ENCODE measurements at places on chromosomes 2 and 18.
A peak's percentile ranks its signal among the peaks of the same experiment; 100 is the strongest.

DNA sequence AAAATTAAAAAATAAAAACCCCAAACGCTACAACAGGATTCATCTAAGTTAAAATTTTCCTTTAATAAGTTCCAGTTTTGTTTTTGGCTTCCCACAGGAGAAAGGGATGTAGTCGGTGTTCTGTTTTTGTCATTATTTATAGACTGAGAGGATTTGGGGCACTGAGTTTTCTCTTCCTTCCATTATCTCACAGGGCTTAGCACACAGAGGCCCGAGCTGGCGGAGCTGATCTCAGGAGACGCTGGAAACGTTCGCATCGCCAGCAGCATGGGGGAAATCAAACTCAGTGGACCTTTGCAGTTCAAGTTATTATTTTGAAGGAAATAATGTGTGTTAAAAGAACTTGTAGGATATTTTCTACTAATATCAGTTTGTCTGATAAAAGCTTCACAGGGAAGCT, 669.7 kb upstream of the SALL3 start:
- DNase-seq, result no peak

GRCh38 chr2:212712466-212712865, 173.9 kb upstream of the ERBB4 start:
- DNase-seq, result no peak

DNA sequence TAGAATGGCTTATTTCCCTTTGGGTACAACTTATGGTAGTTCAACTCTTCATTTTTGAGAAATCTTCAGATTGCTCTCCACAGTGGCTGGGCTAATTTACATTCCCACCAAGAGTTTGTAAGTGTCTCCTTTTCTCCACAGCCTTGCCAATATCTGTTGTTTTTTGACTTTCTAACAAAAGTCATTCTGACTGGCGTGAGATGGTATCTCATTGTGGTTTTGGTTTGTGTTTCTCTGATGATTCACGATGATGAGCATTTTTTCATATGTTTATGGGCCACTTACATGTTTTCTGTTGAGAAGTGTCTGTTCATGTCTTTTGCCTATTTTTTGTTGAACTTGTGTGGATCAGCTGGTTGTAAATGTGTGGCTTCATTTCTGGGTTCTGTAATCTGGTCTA, 871.0 kb downstream of the EPHA4 start:
- DNase-seq, result peak; percentile 74

GRCh38 chr2:126527836-126528490, 128.0 kb upstream of the GYPC start:
- DNase-seq, result no peak

DNA sequence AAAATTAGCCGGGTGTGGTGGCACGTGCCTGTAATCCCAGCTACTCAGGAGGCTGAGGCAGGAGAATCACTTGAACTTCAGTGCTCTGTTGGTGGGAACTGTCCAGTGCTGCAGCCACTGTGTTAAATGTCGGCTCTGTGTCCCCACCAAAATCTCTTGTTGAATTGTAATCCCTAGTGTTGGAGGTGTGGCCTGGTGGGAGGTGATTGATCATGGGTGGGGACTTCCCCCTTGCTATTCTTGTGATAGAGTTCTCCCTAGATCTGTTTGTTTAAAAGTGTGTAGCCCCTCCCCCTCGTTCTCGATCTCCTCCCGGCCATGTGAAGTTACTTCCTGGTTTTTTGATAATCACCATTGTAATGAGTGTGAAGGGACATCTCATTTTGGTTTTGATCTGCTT, 9.8 kb upstream of the RPL31 start:
- DNase-seq, result no peak

DNA sequence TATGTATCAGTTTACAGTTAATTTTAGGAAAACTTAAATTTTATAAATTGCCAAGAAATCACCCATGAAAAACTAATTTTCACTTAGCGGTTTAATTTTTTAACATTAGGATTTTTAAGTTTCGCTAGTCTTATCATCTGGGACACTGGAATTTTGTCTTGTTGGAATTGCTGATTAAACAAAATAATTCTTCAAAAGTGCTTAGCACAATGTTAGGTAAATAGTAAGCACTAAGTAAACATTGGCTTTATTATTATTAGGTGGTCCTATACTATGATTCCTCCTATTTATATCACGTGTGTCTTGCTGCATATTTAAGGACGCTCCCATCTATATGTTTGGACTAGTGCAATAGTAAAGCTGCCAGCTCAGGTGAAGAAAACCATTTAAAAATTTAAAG, 54.6 kb upstream of the MAP4K3 start:
- no peak for DNase-seq

DNA sequence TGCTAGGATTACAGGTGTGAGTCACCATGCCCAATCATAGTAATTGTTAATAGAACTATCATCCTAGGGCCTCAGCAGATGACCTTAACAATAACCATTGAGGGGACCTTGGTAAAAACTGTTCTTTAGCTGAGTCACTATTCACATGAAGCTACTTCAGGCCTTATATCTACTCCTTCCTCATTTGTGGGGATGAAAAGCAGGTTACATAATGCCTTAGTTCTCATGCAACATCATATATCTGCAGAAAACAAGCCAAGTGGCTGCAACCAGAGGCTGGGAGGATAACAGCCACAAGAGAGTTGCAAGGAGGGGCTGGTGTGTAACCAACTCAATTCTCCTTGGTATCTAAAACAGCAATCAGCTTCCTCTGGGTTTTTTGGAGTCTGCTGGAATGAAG, 445.4 kb downstream of the NBAS start:
- DNase-seq, result no peak

DNA sequence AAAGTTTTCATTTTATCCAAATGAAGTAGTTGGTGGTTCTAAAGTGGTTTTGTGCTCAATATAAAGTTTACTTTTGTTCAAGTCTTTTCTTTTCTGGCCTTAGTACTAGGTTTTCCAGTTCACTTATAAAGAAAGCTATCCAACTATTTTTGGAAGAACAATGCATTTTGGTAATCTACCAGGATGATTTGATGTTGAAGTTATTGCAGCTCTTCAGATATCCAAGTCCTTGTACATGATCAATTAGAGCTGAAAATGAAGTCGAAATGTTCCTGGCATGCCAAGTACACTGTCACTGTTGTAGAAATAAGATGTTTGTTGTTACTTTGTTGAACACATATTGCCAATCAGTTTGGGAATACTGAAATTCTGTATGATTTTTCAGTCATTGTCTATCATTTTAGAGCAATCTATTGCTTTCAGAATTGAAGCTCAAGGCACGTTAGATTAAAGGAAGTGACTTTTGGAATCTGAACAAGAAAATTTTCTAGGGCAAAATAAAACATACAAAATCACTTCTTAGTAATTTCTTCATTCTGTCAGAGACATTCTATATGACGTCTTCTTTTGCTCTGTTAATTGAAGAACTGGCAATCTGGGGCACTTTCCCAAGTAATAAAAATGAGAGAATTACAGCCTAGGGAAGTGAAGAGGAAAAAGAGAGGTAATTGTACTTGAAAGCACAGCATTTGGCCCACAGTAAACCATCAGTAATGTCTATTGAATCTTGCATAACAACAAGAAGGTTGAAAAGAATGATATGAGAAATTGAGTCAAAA, 232.3 kb downstream of the MREG start:
- DNase-seq, result no peak

GRCh38 chr2:180572346-180572745, 408.1 kb upstream of the UBE2E3 start:
- peak; percentile 47 for DNase-seq
